Lower lobe of right lung (tissue), 2 donors: ENCODE measurements at places on chromosomes 3 and 15. TPM values are rescaled to one million over a fixed set of nuclear protein-coding genes. Genes with fewer than 3 reads are reported as not detected.

- no peak for DNase-seq
Observed at GRCh38 chr3:9012521-9012920, 49.2 kb upstream of the RAD18 start.

UNC13C gene
- total RNA-seq, result 0.12 TPM

KLHL40 gene
- total RNA-seq, result not detected

DNA sequence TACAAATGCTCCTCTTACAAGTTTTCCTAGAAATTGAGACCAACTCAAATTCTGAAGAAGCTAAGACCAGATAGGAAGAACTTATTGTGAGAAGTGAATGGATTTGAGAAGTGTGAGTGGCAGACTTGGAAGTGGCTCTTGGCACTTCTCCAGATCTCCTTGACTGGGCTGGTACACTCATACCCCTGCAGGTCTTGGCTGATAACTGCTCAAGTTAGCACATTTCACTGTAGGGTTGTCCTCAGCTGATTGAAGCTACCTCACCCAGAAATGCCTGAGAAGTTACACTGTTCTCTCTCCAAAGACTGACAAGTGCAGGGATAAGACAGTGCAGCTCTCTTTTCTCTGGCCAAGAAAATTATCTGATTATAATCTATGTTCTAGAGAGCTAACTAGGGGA is 16.5 kb upstream of the CLDN1 start:
- DNase-seq, result no peak

DNA sequence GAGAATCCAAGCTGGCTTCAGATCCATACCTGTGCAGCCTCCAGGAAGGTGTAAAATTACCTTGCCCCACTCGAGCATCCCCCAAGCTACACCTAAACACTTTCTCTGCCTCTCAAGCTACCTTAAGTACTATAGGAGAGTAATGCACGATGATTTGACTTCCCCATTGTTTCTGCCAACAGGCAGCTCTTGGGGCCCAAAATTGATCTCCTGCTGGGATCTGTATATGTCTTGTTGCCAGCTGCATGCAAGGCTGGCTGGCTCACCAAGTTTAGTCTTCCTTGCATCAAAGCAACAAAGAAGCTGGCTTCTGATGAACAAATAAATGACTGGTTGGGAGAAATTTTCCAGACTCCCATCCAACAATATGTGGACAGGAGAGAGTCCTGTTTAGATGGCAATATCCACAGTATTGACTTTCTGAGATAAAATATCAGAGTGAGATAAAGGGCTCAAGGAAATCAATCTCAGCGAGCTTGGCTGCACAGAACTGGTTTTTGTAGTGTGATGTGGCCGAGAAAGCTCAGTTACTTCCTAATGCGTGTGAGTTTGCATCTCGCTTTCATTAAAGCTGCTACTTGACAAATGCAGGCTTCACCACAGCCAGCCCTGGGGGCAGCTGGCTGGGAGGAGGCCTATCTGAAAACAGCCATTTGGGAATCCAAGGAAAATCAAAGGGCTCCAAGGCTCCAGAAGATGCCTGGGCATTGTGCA is 140.7 kb downstream of the MINAR1 start:
- DNase-seq, result no peak

ITIH3 gene
- total RNA-seq, result 4.5 TPM

DNA sequence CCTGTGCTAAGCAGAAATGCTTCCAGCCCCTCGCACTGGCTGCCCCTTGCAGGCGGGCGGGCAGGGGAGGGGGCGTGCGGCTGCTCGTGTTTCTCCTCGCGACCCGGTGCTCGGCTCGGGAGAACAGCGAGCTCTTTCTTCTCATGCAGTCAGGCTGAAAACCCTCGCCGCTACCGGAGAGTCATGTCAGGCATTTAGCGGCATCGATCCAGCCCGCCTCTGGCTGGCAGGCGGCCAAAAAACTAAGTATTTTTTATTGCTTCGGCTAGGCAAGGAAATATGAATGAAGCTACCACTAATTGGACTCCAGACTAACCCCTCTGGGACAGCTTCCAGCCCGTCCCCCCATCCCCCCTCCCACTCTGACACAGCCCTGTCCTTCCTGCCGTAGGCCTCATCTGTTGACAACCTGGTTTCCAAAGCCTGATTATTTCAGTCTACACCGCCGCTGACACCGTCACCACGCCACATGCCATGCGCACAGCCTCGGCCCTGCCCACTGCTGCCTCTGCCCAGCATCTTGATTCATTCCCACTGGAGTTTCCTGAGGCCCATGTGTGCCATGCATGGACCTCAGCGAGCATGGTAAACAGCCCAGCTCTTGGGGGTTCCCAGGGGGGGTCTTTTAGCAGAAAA is 35.3 kb downstream of the TLE3 start:
- no peak for DNase-seq

DNA sequence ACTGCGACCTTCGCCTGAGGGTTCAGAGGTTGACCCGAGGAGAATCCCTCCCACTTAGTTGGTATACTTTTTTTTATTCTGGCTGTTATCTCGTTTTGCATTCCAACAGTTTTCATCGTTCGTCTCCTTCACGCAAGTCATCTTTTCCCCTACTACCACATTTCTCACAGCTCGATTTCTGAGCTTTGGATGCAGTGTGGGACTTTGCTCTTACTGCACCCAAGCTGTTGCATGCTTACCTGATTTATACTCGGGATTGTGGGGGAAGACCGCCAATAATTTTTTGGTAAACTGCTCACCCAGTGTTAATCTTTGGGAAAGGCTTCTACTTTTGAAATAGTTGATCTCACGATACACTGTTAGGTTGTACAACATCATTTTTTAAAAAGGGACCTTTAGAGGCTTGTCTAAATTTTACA is 702 bp downstream of the TBC1D23 start:
- no peak for DNase-seq

DNA sequence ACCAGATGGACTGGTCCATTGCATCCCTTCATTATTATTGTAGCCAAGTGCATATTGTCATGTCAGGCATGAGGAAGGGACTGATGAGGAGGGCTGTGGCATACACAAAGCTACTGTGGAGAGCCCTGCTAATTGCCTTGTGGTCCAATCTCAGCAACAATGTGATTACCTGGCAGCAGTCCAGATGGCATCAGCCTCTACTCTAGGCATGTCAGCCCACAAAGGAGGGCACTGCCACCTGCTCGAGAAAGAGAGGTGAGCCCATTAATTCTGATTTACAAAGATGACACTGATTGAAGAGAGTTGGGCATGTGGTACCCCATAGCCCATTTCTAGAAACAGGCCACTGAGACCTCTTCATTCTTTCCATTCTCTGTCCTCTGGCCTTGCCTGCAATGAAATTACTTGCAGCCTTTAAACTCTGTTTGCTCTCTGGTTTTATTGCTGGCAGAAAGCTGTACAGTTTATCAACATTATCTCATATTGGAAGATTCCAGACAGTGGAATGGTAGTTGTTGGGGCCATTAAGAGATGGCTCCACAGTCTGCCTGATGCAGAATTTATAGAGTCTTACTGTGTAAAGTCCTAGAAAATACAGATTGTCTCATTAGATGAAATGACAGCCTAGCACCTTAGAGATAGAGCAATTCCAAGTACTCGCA is 307.7 kb downstream of the ARPP21 start:
- no peak for DNase-seq
